ENCODE measurements at places on chromosomes 7 and 10.

- DNase-seq = no peak
These were observed 4.9 kb upstream of the COL17A1 start for GRCh38 chr10:104090611-104091010.

DNA sequence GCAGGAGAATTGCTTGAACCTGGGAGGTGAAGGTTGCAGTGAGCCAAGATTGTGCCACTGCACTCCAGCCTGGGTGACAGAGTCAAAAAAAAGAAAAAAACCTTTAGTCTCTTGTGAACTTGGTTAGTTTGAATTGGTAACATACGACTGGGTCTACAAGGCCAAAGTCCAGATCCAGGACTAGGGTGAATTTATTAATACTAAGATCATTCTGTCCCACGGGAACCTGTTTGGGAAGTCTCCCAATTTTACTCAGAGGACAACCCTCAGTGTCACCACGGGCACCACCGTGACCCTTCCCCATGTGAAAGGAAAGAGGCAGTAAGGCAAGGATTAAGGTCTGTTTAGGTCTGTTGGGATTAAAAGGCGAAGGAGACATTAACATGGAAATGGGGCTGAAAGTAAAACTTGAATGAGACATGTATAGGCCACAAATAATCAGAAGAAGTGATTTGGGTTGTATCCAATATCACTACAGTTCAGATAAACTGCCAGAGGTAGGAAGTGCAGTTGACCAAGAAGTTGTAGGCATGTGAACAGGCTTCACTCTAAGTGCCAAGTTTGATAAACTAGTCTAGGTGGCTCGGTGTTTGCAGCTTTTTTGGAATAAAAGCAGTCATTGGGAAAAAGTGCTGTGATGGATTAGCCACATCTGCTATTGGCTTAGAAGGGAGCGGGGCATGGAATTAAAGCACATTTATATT is 30.7 kb downstream of the MYOF start:
- no peak for DNase-seq

- DNase-seq = no peak
These were observed 366.6 kb upstream of the PFKP start for GRCh38 chr10:2700626-2701305.

DNA sequence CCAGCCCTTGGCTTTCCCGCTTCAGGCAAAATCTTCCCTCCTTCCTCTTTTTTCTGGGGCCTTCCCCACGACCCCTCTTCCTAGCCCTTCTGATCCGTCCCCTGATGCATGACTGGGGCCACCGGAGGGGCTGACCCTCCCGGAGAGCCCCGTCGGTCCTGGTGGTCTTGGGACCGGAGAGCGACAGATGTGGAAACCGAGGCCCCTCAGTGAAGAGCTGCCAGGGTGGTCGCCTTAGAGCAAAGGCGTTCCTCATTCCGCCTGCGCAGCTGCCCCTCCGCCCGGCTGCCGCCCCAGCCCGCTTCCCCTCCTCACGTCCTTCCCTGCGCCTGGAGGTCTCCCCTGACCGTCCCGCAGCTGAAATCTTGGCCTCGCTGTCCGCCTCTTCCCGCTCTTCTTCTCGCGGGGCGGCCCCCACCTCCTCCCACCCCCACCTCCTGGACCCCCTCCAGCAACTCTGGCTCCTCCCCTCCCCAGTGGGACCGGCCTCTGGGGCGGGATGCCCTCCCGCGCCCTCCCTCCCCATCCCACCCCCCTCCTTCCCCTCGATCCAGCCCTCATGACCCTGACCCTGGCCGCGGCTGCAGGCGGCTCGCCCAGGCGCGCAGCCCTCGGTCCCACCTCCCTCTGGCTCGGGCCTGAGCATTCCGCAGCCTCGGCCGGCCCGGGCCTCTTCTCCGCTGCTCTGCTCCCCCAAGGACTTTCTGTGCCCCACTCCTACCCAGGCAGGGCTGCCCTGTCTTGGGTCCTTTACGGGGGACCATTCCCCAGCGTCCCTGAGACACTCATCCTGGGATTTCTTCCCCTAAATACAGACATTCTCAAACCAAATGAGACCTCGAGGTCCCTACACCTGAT is at the start of gene RARRES2:
RARRES2 (minus strand) TSS at position 367 of the 858 bp plus-strand sequence. CDS start 1,020 bp downstream, outside the sequence.
- DNase-seq = no peak

GRCh38 chr10:79101560-79102497 is 33.1 kb downstream of the ZMIZ1 start:
- no peak for DNase-seq

DNA sequence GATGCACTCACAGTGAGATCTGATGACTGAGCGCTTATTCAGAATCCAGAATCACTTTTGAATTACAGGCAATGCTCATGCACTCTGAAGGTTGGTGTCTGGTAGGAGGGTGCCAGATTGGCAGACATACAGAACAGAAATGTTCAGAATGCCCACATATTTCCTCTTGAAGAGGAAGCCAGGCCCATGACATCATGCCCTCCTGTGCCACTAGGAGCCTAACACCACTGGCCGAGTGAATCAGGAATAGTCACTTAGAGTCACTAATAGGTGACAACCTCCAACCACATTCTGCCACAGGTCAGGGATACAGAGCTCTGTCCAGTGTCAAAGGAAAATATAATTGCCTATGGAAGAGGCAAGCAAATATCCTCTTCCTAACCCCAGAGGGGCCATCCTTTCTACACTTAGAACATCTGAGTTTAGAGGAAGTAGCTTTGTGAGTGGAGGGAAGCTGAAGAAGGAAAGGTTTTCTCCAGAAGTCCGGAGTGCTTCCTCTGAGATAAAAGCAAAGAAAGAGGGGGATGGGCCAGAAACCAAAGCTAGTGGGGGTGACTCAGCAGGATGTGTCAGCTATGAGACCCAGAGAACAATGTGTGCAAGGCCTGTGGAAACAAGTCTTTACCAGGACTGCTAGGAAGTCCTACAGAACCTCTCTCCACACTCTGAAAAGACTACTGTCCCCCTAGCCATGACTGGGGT is 838.8 kb downstream of the GRID1 start:
- no peak for DNase-seq

- no peak for DNase-seq
These were observed 137.2 kb downstream of the VIPR2 start for GRCh38 chr7:159007364-159007995.

GRCh38 chr10:53314876-53315275 is 542.3 kb upstream of the MBL2 start:
- DNase-seq = no peak

DNA sequence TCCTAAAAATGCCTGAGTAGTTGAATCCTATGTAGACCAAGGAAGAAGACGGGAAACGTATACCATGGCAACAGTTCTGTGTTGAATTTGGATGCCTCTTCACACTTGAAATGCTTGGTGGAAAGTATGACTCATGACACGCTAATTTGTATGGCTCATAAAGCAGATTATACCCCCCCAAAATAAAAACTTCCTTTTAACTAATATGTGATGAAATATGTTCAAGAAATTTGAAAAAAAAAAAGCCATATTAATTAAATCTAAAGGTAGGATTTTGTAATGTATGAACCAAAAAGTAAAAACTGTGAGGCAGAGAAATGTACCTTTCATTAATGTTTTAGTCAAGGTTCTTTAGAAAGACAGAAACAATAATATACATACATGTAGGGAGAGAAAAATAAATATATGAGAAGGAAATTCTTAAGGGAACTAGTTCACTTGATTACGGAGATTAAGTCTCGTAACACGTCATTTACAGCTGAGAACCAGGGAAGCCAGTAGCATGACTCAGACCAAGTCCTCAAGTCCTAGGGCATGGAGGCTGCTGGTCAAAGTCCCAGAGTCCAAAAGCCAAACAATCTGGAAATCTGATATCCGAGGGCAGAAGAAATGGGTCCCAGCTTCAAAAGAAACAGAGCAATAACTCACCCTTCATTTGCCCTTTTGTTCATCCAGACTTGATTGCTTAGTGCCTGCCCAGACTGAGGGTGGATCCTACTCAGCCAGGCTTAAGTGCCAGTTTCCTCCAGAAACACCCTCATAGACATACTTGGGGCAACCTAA is 485.1 kb downstream of the SEMA3D start:
- DNase-seq = no peak

DNA sequence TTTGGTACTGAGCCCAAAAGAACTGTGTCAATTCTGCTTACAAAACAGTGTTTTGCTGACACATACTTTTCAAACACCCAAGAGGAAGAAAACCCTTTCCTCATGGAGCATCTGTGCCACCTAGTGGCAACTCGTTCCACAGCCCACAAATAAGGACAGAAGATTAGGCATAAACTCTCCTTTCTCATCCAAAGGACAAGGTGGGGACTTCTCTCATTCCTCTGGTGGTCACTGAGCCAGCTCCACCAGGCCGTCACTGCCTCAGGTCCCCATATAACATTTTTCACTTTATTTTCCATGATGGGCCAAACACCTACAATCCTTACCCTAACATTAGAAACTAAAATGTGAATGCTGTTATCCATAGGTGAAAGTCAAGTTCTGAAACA is 76.9 kb downstream of the RNF216 start:
- peak; percentile 61 for DNase-seq

DNA sequence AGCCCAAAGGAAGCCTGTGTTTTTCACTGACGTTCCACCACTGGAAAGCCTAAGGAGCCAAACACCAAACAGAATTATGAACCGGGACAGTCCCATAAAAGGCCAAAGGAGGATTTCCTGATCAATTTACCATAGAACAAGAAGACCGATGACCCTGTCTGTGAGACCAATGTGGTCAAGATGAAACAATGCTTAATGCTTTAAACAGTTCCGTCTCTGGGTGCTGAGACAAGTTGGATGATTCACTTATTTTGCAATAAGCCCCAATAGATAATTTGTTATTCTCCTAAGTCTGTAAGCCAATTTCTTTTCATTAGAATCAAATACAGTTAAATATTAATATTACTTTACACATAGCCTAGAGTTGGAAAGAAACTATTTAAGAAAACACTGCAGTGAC is 134.9 kb downstream of the MICU1 start:
- no peak for DNase-seq

DNA sequence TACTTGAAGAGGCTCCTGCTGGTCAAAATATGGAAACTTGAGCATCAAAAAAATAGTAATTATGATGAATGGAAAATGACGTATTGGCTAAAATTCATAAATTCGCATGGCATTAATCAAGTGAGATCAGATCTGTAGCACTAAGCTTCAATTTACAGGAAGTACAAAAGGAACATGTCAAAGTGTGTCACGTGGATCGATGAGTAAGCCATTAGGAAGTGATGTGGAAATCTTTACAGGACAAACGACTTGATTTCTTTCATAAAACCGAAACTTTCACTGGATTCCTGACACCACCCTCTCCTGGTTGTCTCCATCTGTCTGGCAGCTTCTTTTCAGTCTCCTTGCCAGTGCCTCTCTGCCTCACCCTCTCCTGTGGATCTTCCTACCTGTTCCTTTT is 25.8 kb downstream of the AKR1C8 start:
- no peak for DNase-seq

DNA sequence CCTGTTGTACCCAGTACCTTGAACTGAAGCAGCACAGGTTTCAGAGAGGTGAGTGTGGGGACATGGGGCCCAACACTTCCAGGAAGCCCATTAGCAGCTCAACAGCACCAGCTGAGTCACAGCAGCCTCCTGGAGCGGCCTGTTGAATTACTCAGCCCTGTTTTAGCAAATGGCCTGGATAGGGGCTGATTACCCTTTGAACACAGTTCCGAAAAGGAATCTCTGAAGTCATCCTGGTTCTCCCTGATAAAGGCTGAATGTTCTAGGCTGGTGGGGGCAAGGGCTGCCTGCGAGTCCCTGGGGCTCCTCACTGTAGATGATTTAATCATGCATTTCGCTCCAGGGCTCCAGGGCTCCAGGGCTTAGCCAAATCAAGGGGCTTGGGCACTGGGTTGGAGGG is 287.5 kb downstream of the GRID1 start:
- no peak for DNase-seq

- no peak for DNase-seq
These were observed 99.1 kb upstream of the AOAH start for GRCh38 chr7:36823353-36823752.

GRCh38 chr10:77501152-77501845 is 136.3 kb downstream of the KCNMA1 start:
- no peak for DNase-seq

- no peak for DNase-seq
These were observed 191.8 kb upstream of the CDCA7L start for GRCh38 chr7:22137466-22137865.

Data from stimulated activated naive CD4-positive, alpha-beta T cell treated with Interleukin-2 at 50 U/mL for 16 hours (primary cell).